ENCODE measurements at places on chromosomes 16 and 17.

DNA sequence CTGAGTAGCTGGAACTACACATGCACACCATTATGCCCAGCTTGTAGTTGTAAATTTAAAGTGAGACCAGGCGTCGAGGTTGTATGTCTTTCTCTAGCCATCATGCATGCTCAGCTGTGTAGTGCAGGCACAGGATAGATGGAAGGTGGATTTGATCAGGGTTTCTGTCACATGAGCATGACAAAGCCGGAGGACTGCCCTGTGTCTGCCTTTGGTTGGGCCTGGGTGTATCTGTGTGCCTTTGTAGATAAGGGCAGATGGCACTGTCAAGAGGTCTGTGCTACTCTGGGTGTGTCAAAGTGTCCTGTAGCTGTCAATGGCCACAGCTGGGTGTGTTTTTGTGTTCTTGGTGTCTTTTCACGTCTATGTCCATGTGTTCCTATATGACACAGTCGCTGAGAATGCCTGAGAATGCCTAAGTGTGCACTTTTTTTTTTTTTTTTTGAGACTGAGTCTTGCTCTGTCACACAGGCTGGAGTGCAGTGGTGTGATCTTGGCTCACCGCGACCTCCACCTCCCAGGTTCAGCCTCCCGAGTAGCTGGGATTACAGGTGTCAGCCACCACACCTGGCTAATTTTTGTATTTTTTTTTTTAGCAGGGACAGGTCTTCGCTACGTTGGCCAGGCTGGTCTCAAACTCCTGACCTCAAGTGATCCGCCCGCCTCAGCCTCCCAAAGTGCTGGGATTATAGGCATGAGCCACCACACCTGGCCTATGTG lies 4.1 kb upstream of the NAGS start:
- no peak for DNase-seq

DNA sequence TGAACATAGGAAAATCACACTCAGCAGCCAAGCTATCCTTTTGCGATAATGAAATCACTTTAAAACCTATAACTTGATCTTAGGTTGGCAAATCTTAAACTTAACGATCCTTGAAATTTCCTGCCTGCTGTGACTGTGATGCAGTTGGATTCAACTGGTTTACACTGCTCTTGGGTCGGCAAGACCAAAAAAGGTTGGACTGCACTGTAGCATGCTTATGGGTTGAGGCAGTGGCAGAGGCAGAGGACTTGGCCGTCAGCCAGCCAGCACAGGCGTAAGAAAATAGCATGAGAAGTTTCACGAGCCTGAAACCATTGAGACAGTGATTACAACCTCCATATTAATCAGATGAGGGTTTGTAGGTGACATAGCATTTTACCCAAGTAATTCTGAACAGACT lies 21.4 kb downstream of the WSB1 start:
- DNase-seq, result no peak

DNA sequence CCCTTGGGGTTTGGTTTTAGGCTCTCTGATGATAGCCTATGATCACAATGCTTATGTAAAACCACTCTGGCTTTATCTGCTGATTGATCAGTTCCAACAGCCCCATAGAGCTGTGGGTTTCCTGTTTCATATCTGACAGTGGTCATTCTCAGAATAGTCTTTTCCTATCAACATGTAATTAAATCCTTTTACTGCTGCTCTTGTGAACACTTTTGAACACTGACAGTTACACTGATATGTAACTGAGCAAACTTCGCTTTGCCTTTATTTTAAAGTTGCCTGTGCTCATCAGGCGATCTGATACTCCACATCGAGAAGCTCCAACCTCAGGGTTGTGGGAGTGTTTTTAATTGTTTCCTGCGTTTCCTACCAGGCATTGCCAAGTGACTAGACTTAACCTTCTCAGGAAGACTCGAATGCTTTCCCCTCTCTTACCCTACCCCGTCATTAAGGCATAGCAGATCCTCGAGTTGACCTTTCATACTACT lies 17.3 kb upstream of the CLEC18B start:
- DNase-seq, result no peak

GRCh38 chr16:84899414-84899813 lies 79.6 kb downstream of the CRISPLD2 start:
- no peak for DNase-seq

- DNase-seq, result no peak
Observed at GRCh38 chr16:51407199-51407598, 256.1 kb upstream of the SALL1 start.

Data from HFF-Myc (cell line).